ENCODE measurements at places on chromosomes 2 and 18. TPM values are rescaled to one million over a fixed set of nuclear protein-coding genes. Genes with fewer than 3 reads are reported as not detected.

SPDYA gene
- 4.5 TPM for total RNA-seq

FKBP1B gene
- 1.3 TPM for total RNA-seq

POLR1B gene
- total RNA-seq: 31.3 TPM

KCNS3 gene
- not detected for total RNA-seq

TMEM178A gene
- total RNA-seq: not detected

IL36B gene
- not detected for total RNA-seq

FAM124B gene
- 0.17 TPM for total RNA-seq

WNT10A gene
- total RNA-seq: 12.4 TPM

SPP2 gene
- not detected for total RNA-seq

RNPEPL1 gene
- 140 TPM for total RNA-seq

DNA sequence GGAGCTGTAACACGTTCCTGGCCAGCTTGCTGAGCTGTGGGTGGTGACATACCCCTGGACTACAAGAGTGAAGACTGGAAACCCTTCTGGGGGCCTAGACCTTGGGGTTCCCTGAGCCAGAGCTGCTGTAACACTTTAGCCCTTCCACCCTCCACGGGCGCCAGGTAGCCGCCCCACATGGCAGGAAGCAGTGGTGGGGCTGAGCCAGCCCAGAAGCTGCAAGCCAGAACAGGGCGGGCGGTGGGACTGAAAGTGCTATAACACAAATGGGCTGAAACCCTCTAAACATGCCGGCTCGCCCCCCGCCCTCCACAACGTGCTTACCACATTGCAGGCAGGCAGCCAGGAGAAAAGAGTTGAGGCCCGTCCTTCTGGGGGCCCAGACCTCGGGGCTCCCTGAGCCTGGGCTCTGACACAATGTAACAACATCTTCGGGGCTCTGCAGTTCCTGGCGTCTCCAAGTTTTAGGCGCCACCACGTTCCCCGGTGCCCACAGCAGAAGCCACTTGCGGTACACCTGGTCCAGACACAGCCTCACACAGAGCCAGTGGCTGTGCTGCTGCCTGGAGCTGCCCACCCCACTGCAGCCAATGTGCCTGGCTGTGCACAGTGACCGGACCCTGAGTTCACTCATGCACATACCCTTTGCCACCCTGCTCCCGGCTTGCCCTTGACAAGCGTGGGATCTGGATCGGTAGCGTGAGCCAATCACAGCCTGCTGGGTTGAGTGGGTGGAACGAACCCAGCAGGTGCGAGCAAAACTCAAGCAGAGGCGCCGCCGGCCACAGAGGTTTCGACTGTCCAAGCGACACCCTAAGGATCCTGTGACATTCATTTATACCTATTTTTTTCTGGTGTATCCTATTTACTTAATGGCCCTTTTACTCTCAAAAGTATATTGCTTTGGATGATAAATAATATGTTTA lies 127.4 kb upstream of the FHL2 start:
- H3K4me3 ChIP-seq: no peak overlapping the region
- no peaks in the 10 kb centered on the region for H3K4me1 ChIP-seq
- DNase-seq: no peak
- no peaks in the 10 kb centered on the region for H3K36me3 ChIP-seq

- H3K36me3 ChIP-seq: no peaks in the 10 kb centered on the region
- H3K27me3 ChIP-seq: no peaks in the 10 kb centered on the region
- H3K27ac ChIP-seq: no peak overlapping the region
Measured at GRCh38 chr2:238939074-238939473, 91.2 kb downstream of the TWIST2 start.

DNA sequence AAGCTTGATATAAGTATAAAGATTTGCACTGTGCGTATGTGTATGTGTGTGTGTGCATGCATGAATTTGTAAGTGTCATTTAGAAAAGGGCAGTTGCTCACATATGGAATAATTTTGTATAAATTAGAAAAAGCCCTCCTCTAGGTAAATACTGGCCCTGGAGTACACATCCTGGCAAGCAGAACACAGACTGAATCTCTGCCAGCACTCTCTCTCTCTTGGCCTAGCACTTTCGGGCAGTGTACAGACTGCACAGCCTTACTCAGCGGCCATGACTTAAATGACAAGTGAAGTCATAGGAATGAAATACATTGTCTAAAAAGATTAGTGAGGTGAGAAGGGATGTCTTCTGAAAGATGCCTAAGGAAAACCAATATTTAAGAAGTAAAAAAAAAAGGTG lies 214.1 kb downstream of the RDH14 start:
- DNase-seq: no peak
- H3K4me1 ChIP-seq: no peaks in the 10 kb centered on the region
- H3K27ac ChIP-seq: no peak overlapping the region
- H3K36me3 ChIP-seq: no peaks in the 10 kb centered on the region

DNA sequence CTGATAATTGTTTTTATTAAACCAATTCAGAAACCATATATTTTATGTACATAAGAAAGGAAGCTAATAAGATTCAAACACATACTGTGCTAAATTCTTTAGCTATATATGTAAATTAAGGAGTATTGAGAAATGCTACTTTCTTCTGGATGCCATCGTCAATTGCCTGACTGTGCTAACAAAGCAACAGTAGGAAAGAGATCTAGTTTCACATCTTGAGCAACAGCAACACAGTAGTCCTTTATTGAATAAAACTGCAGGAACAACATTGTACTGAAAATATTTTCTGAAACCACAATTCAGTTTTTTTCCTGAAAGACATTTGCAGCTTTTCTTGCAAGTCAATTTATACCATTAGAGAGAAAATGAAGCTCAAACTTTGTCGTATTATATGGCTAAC lies 1404.9 kb upstream of the SLC39A10 start:
- H3K4me3 ChIP-seq: no peak overlapping the region
- H3K36me3 ChIP-seq: no peaks in the 10 kb centered on the region
- no peaks in the 10 kb centered on the region for H3K27me3 ChIP-seq
- H3K4me1 ChIP-seq: no peaks in the 10 kb centered on the region

DNA sequence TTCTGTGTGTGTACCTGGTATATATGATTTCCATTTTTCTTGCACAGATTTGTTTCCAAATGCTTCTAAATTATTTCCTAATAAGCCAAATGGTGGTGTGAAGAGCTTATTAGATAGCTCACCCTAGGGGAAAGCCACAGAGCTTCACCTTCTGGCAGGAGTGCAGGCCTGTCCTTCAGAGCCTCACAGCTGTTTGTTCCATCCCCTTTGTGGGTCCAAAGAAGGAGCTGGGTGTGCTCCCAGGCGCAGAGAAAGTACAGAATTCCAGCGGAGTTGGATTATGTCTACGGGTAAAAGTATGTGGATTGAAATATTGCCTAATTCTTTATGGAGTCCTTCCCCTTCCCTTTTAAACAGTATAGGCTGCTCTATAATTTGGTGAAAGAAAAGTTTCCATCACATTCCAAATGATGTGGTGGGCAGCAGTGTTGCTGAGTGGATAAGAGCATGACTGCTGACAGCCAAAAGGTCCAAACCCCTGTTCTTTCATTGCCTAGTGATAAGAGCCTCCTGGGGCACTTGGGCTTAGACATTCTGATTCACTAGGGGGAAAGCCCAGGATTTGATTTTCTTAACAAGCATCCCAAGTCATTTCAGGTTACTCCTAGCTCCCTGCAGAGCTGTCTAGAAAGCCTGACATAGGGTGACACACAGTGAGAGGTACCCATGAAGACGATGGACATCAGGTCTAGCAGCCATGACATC lies 86.6 kb downstream of the WDSUB1 start:
- peaks cover 13% of the 10 kb centered on the region for H3K4me1 ChIP-seq
- H3K27ac ChIP-seq: no peak overlapping the region
- H3K36me3 ChIP-seq: no peaks in the 10 kb centered on the region

DNA sequence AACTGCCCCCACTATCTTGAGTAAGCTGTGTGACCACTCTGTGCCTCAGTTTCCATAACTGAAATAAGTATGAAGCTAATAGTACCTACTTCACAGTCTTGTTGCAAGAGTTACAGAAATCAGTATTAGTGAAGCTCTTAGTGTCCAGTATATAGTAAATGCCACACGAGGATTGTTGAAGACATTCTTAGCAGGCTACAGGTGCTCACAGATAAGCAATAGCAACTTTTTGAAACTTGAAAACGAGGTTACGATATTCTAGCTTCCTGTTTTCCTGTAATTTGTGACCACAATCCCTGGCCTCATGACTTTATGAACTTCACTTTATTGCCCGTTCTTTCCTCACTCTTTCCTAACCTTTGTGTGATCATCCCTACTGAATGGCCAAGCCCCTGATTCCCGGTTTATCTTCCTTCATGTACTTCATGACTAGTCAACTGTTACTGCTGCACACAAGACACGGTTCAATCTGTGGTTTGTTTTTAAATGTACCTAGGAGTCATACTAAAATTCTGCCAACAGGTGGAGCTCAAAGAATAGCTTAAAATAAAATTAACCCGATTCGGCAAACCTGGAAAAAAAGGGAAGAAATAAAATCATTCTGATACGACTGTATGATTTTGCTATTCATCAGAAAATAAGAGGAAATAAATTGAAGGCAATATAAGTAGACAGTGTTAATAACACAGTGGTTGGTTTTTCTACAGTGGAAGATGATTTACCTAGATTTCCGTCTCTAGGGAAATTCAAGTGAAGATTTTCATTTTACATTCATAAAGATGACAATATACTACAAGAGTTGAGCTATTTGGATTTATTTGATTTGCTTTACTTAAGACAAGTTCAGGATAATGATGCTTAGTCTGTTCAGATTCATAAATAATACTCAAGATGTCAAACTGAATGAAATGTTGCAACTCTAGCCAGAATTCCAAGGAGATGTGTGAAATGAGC lies 38.1 kb upstream of the STAT1 start:
- H3K36me3 ChIP-seq: no peaks in the 10 kb centered on the region
- DNase-seq: no peak
- no peak overlapping the region for H3K4me3 ChIP-seq
- H3K27ac ChIP-seq: no peak overlapping the region

DNA sequence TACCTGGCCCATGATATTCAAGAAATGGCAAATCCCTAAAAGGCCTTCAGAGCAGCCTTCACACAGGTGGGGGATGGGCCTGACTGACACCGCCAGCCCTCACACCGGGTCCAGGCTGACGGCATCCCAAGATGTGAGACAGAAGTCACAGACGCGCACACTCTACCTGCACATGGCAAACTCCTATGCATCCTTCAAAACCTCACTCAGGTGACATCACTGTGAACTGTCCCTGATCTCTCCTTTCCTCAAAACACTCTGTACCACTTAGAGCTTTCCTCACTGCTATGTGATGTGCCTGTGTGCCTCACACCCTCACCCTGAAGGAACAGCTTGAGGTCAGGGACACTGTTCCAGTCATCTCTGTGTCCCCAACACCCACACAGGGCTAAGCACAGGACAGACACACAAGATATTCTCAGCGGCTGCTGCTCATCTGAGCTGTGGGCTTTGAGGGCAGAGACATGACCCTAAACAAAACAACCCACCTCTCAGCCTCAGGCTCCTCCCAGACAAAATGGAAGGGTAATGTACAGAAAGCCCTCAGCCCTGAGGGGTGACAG lies 27.5 kb downstream of the BIN1 start:
- H3K27ac ChIP-seq: peak overlapping the region; percentile 83
- H3K4me3 ChIP-seq: no peak overlapping the region
- peaks cover 74% of the 10 kb centered on the region for H3K4me1 ChIP-seq
- DNase-seq: no peak

GRCh38 chr18:48065601-48065995 lies 135.1 kb upstream of the SMAD2 start:
- no peak for DNase-seq
- no peaks in the 10 kb centered on the region for H3K27me3 ChIP-seq
- H3K27ac ChIP-seq: no peak overlapping the region
- H3K4me3 ChIP-seq: no peak overlapping the region
- no peaks in the 10 kb centered on the region for H3K36me3 ChIP-seq
- H3K4me1 ChIP-seq: no peaks in the 10 kb centered on the region

DNA sequence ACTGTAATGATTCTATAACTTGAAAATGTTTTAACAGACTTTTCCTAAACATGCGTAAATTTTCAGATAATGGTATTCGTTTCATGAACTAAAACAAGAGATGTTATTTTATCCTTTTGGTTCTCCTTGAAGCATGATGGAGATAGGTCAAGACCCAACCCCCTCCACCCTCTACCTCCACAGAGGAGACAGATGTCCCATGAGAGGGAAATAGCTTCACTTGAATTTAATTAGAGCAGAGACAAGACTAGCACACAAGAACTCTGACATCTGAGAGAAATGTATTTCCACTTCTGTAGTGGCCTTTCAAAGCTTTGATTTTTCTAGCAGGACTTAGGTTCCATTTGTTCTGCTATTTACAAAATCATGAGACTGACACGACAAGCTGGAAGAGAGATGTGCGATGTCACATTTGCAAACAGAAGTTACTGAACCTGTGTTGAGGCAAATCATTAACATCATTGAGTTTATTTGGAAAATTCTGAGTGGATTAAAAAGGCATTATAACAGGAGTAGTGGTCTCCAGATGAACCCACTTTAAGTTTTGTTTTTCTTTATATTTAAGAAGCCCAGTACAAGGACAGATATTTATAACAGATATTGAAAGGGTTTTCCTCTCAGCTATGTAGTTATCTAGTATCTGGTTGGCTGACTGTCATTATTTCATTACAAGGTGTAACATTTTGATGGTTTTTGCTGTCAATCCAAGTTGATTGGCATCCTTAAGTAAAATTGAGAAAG lies 276.2 kb downstream of the ASXL3 start:
- no peaks in the 10 kb centered on the region for H3K4me1 ChIP-seq
- no peaks in the 10 kb centered on the region for H3K27me3 ChIP-seq

GRCh38 chr18:13070460-13070859 lies 79.3 kb downstream of the CEP192 start:
- H3K27ac ChIP-seq: no peak overlapping the region
- peaks cover 63% of the 10 kb centered on the region for H3K36me3 ChIP-seq
- H3K4me3 ChIP-seq: no peak overlapping the region
- peaks cover 9% of the 10 kb centered on the region for H3K4me1 ChIP-seq
- DNase-seq: no peak

DNA sequence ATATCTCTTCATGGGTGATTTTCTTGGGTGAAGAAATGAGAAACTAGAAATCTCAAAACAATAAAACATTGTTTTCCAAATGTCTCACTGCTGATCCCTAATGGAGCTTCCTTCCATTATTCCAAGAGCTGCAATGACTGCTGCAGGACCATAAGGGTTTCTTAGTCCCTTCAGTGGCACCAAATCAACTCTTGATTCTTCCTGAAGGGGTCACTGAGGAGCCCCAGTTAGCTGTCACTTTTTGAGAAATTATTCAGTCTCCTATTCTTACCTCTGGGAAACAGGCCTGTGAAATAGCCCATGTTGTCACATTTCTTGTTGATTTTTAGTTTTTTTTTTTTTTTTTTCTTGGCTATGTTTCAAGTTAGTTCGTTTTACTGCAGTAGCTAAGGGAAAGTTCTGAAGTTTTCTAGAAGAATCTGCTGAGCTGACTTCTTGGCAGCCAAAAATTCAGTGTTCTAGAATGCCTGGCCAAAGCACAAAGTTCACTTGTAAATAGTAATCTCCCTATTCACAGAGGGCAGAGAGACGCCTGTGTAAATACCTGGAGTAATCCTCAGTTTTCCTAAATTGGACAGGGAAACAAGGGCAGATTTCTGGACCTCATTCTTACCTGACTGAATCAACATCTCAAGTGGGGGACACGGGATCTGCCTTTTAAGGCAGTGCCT lies 480.0 kb downstream of the RIT2 start:
- H3K27me3 ChIP-seq: no peaks in the 10 kb centered on the region
- H3K36me3 ChIP-seq: no peaks in the 10 kb centered on the region
- no peak overlapping the region for H3K4me3 ChIP-seq
- H3K27ac ChIP-seq: no peak overlapping the region

GRCh38 chr2:121125350-121125749 lies 159.7 kb downstream of the TFCP2L1 start:
- H3K4me3 ChIP-seq: no peak overlapping the region
- no peaks in the 10 kb centered on the region for H3K36me3 ChIP-seq
- H3K27ac ChIP-seq: no peak overlapping the region

GRCh38 chr2:28224648-28225472 lies 167.8 kb upstream of the FOSL2 start:
- H3K4me1 ChIP-seq: no peaks in the 10 kb centered on the region
- no peaks in the 10 kb centered on the region for H3K27me3 ChIP-seq
